Muscle of leg (tissue), 16 donors: ENCODE measurements at places on chromosomes 2 and 18. TPM values are rescaled to one million over a fixed set of nuclear protein-coding genes. Genes with fewer than 3 reads are reported as not detected.

HOXD10 gene
- not detected for polyA plus RNA-seq

- no peak for DNase-seq
Measured at GRCh38 chr2:100451734-100452133, 18.5 kb upstream of the NMS start.

GRCh38 chr2:21099281-21099907 lies 24.4 kb upstream of the TDRD15 start:
- no peak for DNase-seq

DNA sequence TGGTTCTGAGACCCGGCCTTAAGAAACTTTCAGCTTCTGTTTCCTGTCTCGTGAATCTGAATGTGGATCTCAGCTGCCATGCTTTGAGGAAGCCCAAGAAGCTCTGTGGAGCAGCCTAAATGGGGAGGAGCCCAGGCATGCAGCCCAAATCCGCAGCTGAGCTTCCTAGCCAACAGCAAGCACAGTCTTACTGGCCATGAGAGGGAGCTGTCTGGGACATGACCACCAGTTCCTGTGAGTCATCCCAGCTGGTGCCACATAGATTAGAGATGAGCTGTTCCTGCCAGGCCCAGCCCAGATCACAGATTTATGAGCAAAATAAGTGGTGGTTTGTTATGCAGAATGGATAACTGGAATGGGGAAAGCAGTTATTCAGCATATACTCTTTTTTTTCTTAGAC lies 224.4 kb upstream of the APCDD1 start:
- no peak for DNase-seq

SPDYA gene
- polyA plus RNA-seq, result 1.2 TPM

GRCh38 chr2:8193146-8193545 lies 488.7 kb upstream of the ID2 start:
- no peak for DNase-seq

DNA sequence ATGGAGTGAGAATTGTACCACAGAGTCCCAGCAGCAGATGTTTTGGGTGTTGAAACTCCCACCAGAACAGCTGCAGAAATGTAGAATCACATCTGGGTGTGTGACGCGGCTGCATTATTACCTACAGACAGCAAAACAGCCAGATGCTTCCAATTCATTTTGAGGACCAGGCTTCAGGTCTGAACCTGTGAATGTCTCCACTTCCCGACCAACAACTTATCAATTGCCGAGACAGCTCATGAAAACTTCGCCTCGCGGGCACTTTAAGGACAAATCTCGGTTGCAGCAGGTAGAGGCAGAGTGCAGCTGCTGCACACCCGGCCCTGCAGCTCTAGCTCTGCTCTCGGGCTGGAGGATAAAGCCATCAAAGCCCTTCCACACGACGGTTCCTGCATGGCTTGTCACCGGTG lies 202.0 kb downstream of the HRH4 start:
- peak; percentile 90 for DNase-seq

DNA sequence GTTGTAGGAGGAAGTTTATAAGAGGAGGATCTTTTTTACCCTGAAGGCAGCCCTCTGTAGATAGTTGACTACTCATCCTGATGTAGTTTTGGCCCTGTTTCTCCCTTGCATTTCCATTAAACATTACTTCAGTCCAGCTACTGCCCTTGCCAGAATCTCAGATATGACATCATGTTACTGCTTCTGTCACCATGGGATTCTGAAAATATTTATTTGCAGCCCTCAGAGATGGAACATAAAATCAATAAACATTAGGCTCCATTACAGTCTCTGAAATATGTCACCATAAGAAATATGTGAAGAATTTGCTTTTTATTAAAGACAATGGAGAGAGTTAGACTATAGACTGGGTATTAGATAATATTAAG lies 68.7 kb upstream of the STK39 start:
- DNase-seq, result peak; percentile 92

TUBA4B gene
- polyA plus RNA-seq, result 0.15 TPM

IL37 gene
- polyA plus RNA-seq, result not detected

GRCh38 chr2:173434762-173435569 lies 80.3 kb downstream of the CDCA7 start:
- DNase-seq, result peak; percentile 74
